ENCODE measurements at places on chromosomes 16 and 17. TPM values are rescaled to one million over a fixed set of nuclear protein-coding genes. Genes with fewer than 3 reads are reported as not detected.

- DNase-seq: peak; percentile 71
Measured at GRCh38 chr17:1365445-1366039, 34.5 kb downstream of the YWHAE start.

DNA sequence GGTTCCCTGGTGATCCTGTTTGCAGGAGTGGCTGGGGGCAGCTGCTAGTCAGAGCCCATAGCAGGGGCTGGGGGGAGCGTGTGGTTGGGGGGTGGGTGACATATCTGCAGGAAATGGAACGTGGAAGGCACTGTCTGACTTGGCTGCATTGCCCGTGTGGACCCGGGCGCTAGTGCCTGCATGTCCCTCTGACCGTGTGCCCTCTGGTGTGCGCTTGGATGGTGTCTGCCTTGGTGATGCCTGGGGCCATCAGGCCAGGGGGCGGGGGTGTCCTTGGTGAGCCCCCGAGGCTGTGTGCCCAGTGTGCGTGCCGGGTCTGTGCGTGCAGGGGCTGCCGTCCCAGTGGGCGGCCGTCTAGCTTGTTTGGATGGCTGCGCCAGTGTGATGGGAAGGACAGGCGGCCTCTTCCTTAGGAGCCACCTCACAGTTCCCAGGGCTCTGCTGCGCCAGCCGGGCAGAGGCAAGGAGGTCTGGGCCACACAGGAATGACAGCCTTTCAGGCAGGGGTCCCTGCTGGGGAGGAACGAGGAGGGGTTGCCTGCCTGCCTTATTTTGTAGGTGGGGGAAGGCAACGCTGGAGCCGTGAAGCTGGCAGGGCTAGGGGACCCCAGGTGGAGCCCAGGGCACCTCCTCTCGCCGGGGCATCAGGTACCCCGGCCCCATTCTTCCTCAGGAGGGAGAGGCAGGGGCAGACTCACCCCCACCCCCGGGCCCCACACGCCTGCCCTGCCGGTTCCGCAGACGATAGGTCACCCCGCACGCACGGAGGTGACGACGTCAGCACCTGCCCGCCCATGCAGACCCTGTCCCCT is 693 bp downstream of the NDRG4 start:
- no peak for DNase-seq

The ZNF624 gene
- total RNA-seq: 0.78 TPM

GRCh38 chr16:72443809-72444208 is 271.9 kb upstream of the PMFBP1 start:
- no peak for DNase-seq

DNA sequence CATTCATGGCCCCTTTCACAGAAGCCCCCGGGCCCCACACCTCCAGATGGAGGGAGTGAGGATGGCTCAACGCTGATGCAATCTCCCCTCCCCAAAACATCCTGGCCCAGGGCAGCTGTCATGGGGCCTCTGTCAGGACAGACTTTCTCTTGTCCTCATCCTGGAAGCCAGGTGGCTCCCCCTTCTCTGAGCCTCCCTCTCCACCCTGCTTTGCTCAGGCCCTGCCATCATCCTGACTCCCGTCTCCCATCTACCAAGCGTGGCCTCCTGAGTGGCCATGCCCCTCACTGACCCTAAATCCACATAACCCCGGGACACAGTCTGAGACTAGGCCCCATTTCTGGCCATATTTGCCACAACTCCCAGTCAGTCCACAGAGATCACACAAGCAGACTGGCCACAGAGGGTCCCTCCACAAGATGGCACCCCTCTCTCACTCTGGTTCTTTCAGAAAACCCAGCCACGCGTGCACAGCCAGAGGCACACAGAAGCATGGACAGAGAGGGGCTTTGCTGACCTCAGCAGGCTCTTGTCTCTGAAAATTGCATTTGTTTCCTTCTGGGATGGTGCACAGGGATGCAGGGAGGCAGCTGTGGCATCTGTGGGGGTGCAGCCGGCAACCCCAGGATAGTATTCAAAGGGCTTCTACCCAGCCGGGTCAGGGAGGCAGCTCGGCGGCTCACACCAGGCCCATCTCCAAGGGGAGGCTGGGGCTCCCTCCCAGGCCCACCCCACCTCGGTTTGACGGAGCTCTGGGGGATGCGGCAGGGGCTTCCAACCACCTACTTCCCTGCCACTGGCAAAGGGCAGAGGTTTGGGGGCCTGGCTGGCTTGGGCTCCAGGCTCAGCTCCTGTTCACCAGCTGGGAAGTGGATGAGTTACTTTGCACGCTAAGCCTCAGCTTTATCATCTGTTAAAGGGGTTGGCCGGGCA is 16.9 kb downstream of the DOC2B start:
- DNase-seq: peak; percentile 72

The ZNF267 gene
- total RNA-seq: 4.5 TPM

DNA sequence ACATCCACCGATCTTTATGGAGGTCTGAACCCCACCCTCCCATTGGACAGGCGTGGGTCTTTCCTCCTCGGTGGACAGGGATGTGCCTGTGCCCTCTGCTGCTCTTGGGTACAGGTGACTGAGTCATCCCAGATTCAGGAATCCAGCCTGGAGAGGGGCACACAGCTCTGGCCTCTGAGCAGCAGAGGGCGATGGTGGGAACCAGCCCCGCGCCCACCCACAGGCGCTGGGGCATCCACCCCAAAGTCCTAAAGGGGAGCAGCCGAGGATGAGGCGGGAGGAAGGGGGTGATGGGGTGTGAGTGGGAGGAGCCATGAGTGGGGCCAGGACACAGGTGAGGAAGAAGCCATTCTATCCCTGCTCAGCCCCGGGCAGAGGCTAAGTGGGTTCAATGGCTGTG is 35.0 kb downstream of the ENGASE start:
- DNase-seq: no peak

The C16orf46 gene
- not detected for total RNA-seq

The VMP1 gene
- total RNA-seq: 48.0 TPM

- DNase-seq: no peak
Measured at GRCh38 chr16:65284626-65285025, 162.8 kb upstream of the CDH11 start.

GRCh38 chr16:86018941-86019340 is 120.0 kb downstream of the IRF8 start:
- no peak for DNase-seq

- no peak for DNase-seq
Measured at GRCh38 chr17:77549726-77550366, 408.7 kb upstream of the TNRC6C start.

DNA sequence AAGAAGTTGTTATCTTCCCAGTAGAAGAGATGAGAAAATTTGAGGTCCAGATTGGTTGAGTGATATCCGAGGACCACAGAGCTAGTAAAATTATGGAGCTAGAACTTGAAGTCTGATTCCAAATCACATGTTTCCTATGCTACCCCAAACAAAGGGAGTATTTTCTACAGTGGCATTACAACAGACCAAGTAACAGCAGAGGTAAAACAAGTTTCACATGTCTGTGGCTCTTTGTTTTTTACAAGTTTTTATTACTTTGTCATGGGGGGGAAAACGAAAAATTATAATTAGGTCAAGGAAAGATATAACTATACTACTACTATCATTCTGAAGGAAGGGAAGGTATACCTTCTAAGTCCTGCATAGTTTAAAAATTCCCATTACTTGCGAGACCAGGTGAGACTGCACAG is 49.4 kb downstream of the KANSL1 start:
- no peak for DNase-seq

The TSNAXIP1 gene
- 0.55 TPM for total RNA-seq

DNA sequence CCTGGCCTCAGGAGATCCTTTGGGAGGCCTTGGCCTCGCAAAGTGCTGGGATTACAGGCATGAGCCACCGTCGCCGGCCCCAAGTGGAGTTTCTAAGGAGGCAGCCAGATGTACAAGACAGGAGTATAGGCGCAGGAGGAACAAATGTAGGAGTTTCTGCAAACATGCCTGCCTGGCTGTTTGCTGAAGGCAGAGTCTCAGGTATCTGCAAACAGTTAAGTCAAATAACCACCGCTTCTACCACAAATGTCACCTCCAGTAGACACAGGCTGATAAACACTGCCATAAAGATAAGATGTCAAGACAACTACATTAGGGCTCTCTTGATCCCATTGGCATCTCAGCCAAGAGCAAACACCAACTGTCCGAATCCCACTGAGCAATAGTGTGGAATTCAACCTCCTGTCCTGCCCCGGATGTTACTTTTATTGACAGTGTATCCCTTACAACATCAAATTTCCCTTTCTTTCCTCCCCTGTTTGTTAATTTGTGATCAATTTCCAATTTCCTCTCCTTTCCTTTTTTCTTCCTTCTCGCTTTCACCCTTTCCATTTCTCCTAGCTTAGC is 5.6 kb upstream of the COG1 start:
- no peak for DNase-seq

The PLK1 gene
- 0.71 TPM for total RNA-seq

DNA sequence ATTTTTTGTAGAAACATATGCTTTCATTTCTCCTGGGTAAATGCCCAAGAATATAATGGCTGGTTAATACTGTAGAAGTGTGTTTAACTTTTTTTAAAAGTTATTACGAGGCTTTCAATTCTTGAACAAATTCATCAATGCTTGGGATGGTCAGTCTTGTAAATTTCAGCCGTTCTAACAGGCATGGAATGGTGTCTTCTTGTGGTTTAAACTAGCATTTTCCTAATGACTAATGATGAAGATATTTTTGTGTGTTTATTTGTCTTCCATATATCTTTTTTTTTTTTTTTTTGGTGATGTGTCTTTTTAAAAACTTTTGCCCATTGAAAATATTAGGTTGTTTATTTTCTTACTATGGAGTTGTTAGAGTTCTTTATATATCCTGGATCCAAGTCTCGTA is 67.1 kb downstream of the MGAT5B start:
- no peak for DNase-seq

GRCh38 chr17:45189009-45189408 is 27.3 kb downstream of the HEXIM2 start:
- DNase-seq: no peak

The MT1F gene
- 6.1 TPM for total RNA-seq

DNA sequence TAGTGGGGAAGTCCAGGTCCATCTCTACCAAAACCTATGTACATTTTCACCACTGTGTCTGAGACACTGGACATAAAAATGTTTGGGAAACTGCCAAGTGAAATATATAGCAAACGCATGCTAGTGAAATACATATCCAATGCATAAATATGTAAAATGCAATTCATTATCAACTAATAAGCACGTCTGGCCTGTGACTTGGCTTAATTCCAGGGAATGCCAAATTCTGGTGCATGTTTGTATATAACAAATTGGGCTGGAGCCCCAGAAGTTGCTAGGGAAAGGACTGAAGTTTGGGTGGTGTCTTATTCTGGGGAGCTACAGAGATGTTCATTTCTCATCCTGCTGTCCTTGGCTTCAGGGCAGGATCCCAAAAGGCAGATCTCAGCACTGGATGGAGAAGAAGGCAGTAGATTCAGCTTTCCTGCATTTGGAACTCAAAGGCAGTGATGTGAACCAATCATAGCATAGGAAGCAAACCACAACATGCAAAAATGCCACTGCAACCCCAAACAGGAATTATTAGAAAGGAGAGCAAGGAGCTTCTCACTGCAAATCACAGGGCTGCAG is 184.3 kb downstream of the HS3ST3A1 start:
- DNase-seq: no peak

DNA sequence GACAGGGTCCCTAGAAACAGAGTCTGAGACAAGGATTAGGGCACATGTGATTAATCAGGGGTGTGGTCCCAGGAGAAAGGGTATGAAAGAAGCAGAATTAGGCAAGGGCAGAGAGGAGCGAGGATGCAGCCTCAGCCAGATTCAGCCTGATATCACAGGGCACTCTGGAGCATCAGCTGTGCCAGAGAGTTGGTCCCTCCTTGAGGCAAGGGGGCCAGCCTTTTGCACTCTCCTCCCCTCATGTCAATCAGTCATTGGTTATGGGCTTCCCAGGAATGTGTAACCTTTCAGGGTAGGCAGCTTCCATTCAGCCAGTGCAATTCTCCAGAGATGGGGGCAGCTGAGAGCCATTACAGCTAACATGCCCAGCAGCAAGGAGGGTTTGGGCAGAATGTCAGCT is 152.6 kb upstream of the LHX1 start:
- DNase-seq: no peak

GRCh38 chr16:77951788-77952187 is 70.6 kb upstream of the CLEC3A start:
- no peak for DNase-seq

DNA sequence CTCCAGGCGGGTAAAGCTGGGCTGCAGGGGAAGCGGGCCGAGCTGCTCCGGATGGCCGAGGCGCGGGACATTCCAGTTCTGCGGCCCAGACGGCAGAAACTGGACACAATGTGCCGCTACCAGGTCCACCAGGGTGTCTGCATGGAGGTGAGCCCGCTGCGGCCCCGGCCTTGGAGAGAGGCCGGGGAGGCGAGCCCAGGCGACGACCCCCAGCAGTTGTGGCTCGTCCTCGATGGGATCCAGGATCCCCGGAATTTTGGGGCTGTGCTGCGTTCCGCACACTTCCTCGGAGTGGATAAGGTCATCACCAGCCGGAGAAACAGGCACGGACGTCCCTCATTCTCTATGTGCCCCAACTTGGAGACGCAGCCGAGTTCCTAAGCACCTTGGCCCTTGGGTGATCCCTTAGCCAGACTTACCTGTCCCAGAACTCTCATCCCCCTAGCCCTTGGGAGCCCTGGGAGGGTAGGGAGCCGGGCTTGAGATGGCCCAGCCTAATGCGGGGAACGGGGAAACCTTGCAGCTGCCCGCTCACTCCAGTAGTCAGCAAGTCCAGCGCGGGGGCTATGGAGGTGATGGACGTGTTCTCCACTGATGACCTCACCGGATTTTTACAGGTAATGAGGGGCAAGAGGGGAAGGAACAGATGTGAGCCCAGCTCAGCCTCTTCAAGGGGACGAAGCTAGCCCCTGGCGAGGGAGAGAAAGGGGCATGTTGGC is 806 bp downstream of the MRM1 start:
- no peak for DNase-seq

DNA sequence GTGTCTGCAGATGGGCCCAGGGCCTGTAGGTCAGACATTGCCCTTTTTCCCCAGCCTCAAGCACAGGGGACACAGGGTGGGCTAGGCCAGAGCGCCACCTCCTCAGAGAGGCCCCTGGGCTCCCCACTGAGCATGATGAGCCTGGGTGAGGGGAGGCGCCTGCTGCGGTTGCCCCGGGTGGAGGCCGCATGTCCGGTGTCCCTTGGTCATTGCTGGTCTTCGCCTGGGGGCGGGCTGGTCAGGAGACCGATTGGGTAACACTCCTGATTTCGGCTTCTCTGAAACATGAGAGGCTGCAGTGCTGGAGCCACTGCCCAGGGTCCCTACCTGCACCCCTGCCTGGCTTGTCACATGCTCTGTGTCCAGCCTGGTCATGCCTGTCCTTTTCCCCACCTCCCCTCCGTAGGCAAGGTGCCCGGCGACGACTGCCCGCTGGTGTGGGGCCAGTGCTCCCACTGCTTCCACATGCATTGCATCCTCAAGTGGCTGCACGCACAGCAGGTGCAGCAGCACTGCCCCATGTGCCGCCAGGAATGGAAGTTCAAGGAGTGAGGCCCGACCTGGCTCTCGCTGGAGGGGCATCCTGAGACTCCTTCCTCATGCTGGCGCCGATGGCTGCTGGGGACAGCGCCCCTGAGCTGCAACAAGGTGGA is 2.4 kb upstream of the NPB start:
- no peak for DNase-seq

- no peak for DNase-seq
Measured at GRCh38 chr17:20944014-20944865, 98.6 kb downstream of the USP22 start.
